ENCODE measurements at places on chromosomes 11 and 22.

DNA sequence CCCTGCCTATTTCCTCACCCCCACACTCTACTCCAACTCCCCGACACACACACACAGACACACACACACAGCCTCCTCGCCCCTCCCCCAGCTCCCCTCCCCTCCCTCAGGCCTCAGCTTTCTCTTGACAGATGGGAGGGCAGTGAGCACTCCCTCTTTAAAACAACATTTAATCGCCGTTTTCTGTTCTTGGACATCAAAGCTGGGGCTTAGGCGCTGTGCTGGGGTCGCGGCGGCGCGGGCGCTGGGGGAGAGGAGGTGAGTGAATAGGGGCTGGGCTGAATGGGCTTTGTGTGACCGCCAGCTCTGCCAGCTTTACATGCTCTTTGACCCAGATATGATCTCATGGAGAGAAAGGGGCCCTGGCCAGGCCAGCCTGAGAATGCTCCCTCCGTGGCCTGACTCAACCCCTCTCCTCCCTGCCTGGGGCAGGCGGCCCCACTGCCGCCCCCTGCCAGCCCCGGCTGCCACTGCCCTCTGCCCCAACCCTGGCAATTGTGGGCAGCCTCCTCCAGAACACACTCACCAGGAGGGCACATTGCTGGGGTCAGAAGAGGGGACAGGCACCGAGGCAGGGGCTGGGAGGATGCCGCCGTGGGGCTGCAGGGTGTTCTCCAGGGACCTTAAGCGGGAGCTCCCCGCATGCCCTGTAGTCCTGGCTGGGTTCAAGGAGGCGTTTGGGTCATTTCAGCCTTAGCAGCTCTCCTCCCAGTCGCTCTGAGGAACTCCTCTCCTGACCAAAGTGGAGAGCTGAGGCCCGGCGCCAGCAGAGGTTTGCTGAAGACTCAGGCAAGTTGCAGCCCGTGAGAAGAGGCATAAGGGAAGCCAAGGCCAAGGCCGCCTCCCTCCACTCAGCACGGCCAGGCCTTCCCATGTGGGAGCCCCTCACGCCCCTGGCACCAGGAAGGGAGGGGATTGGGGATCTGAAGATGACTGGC, 38.3 kb upstream of the NNMT start:
- DNase-seq = no peak

GRCh38 chr11:28615542-28615941, 507.4 kb downstream of the METTL15 start:
- DNase-seq = no peak

DNA sequence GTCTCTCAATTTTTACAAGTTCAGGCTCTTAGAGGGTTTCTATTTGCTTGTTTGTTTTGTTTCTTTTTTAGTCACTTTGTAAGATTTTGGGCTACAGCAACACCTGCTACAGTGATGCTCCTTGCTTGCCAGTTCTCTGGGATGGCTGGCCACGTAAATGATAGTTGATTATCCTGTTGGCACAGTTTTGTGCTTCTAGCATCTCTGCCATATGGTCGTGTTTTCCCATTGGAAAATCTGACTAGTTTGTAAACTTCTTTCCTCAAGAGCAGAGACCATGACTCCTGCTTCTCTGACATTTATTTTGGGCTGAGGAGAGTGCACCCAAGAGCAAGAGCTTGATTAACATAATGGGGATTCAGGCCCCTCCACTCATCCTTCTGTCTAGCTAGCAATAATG, 1621.6 kb upstream of the RAG2 start:
- DNase-seq = no peak

- DNase-seq = no peak
Measured at GRCh38 chr11:21546703-21547102, 646.2 kb upstream of the ANO5 start.

DNA sequence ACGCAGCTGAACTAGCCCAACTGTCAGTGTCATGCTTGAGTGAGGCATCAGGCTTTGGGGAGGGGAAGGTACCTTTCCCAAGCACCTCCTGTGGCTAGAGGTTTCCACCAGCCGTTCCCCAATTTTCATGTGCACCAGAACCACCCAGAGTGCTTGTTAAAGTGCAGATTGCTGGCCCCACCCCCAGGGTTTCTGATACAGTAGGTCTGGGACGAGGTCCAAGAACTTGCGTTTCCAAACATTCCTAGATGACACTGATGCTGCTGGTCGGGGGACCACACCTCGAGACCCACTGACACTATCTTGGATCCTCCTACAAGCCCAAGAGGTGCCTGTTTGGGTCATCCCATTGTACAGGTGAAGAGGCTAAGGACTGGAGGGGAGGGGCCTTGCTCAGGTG, 59.8 kb downstream of the PDE2A start:
- DNase-seq = no peak

DNA sequence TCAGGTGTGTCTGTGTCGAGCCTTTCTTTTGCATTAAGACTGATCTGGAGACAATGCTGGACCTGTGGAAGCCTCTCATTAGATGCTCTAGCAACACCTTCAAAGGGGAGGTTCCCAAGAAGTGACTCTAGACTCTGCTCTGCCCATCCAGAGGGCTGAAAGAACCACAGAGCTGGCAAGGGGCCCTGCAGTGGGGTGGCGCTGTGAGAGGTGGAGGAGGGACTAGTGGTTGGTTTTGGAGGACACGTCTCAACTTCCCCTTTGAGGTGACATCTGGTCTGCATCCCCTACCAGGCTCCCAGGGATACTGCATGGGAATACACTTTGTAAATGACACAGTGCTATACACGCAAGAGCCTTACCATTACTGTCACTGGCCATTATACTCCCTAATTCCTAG, 34.2 kb upstream of the SYT13 start:
- no peak for DNase-seq

DNA sequence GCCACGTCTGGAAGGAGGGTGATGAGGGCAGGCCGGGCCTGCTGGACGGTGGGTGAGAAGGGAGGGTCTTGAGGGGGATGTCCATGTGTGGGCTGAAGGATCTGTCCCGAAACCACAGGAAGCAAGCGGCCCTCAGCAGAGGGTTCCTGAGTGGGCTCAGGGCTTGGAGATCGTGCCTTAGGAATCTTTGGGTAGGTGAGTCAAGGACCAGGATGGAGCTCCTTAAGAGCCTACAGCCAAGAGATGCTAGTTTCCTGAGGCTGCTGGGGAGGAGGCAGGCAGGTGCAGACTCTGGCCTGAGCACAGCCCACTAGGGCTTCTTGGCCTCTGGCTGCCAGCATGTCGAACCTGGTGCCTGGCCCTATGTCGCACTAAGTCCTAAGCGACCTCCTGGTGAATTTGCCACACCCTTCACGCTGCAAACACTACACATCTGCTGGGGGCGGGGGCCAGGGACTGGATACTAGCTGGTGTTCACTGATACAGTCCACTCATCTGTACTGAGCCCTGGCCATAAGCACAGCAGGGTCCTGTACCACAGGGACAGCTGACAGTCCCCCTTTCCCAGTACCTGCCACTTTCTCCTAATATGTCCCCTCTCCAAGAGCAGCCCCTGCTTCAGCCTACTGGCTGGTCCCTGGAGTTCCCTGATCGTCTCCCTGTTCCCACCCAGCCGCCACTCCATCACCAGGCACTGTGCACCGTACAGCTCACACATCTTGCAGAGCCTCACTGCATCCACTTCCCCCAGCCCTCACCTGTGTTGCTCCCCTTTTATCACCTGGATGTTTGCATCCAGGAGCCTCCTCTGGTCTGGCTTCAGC, 19.5 kb downstream of the GNAZ start:
- DNase-seq = no peak

DNA sequence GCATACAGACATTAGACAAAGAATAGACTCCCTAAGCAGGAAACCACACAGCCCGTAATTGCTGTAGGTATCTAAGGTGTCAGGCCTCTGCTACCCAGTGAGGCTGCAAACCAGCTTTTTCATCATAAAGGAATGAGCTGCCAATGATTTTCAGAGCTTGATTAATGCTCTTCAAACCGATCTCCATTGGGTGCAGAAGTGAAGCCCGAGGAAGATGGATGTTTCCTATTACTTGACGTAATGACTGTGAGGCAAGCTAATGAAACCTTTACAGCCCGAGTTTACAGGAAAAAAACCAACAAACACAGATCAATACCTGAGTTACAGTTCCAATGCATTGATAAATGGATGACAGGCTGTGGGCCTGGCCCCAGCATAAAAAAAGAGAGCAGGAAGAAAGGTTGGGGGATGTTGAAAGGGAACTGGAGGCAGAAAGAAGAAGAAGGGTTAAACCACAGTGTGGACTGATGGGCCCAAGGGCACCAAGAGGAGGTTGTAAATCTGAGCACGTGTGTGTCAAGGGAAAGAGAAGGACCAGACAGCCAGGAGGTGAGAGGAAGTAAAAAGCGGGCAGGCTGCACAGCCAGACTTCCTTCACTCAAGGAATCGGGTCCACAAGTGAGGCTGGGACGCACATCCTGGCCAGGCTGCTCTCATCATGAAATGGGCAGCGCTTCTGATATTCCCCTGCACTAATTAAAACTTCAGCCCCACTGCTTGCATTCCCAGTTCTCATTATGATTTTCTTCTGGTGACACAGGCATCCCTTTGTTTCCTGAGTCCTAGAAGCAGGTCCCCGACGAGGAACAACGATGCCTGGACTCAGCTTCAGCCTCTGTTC, 70.6 kb upstream of the NTM start:
- DNase-seq = no peak

GRCh38 chr22:50544078-50544745, 1.5 kb upstream of the KLHDC7B start:
- DNase-seq = no peak

DNA sequence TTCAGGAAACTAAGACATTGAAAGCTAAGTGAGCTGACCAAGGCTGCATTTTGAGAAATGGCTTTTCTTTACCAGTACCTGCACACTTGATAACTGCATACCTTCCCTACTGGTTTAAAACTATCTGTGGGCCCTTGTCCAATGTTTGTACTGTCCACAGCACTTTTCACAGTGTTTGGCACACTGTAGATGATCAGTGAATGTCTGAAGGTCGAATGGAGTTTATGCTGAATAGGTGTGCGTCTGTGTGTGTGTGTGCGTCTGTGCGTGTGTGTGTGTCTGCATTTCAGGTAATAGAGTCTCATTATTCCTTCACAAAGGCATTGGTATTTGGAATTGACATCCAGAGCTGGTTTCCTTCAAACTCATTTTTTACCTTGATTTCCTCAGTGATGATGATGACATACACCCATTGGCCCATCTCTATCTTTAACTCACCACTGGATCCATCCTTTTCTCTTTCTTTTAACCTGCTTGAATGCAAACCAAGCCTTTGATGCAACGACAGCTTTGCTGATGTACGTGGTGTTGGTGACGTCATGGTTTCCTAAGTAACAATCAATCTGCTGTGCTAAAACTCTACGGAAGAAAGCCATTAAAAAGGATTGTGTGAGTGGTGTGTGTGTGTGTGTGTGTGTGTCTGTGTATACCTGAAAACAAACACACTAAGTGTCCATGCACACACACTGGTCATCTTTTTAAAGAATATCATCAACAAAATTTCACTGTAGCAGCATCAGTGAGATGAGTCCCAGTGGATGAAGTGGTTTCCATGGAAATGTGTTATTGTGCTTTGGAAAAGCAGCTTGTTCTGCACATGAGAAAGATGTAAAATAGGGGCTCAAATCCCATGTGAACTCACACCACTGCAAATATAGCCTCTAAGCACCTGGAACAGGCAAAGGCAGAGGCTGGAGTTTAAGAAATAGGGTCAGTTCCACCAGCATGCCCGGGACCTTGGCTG, 490.2 kb upstream of the B3GAT1 start:
- DNase-seq = no peak
